RWPE2 (cell line): ENCODE measurements at places on chromosomes 4 and X.

- DNase-seq: no peak
These were observed 64.2 kb downstream of the IRF2 start for GRCh38 chr4:184409911-184410692.

- DNase-seq: no peak
These were observed 16.2 kb upstream of the ART3 start for GRCh38 chr4:76058302-76058701.

- no peak for DNase-seq
These were observed 26.4 kb downstream of the MORC4 start for GRCh38 chrX:106973433-106974149.

DNA sequence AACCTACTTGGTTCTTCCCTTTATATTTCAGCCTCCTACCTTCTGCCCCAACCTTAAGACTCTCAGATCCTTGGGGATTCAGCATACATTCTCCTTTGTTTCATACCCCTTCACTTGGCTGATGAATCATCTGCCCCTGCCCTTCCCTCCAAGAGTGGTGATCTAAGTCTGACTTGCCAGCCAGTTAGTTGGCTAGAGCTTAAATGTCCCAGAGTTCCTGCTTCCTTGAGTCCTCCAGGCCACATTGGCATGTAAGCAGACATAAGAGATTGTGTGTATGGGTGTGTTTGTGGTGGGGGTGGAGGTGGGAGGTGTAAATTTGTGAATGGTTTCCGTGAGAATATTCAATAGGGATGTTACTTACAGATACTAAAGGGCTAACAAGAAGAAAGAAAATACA lies 3.7 kb upstream of the TEX13D start:
- DNase-seq: no peak

- no peak for DNase-seq
These were observed 780 bp downstream of the SLC6A8 start for GRCh38 chrX:153688506-153688905.

DNA sequence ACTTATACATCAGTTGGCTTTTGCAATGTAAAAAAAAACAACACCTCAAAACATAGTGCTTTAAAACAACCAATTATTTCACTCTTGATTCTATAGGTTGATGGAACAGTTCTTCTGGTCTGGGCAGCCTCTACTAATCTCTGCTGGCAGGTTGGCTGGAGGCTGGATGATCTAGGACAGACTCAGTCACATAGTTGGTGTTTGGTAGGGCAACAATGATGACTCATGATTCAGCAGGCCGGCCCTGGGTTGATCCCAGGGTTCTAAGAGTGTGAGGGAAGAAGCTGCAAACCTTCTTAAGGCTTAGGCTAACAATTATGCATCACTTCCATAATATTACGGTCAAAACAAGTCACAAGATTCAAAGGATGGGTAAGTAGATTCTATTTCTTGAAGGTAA lies 558.2 kb downstream of the ZNF674 start:
- no peak for DNase-seq

- no peak for DNase-seq
These were observed 35.7 kb downstream of the ACE2 start for GRCh38 chrX:15564981-15565579.

DNA sequence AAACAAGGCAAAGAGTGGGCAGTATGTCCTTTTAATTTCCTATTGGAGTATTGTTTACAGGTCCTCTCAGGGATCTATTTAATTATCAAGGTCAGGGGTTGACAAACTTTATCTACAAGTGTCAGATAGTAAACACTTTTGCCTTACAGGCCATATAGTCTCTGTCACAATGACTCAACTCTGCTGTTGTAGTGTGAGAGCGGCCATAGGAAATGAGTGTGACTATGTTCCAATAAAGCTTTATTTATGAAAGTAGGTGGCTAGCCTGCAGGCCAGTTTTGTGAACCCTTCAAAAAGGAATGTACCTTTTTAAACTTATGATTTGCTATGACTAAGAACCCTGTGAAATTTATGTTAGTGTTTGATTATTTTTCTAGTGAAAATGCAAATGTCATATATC lies 156.1 kb downstream of the GPAT3 start:
- no peak for DNase-seq

- no peak for DNase-seq
These were observed 7.6 kb upstream of the OPHN1 start for GRCh38 chrX:68440940-68441339.

DNA sequence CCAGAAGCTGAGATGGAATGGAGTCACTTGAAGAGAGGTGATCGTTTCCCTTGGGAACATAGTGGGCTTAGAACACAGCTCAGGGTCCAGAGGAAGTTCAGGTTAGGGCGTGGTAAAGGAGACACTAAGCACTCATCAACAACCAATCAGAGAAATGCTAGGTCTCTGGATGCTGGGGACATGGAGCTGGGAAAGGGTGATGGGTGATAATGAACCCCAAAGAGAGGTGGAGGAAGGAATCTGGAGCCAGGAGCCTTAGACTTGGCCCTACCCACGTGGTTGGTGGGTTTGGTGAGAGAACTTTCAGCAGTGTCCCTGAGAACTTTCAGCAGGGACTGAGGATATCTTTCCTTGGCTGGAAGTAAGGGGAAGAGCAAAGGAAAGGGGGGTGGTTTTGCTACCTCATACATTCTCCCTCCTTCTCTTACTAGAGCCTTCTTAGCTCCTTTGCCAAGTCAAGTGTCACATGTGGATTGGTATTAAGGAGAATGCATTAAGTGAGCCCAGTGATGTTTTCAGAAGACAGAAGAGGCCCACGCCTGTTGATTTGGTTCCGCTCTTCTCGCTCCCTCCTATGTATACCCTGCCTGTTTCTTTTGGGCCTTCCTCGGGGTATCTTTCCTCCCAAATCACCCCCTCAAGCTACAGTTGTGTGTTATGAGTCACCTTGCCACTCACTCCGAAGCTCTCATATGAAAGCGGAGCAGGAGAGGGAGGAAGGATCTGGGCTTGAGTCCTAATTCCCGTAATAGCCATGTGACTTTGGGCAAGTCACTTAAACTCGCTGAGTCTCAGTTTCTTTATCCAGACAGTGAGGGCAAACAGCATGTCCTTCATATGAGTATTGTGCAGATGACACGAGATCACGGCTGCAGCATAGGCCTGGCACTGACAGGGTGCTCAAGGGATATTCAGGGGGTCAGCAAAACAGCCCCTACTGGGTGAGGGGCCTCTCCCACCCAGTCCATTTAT lies 63.1 kb downstream of the TSC22D3 start:
- no peak for DNase-seq

DNA sequence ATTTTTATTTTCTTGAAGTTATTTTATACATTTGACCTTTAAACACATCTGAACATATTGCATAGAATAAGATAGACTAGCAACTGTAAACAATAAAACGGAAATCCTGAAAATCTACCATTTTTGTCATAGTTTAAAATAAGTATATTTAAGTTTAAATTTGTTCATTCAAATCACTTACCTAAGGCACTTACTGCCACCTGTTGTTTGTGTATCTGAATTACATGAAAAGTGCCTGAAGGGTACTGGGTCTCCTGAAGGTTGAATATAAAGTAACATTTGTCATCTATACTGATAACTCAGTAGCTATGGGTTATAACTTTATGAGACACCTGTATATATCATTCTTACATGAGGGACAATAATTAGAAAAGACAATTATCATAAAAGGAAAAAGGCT lies 38.6 kb downstream of the TRPC5 start:
- no peak for DNase-seq

DNA sequence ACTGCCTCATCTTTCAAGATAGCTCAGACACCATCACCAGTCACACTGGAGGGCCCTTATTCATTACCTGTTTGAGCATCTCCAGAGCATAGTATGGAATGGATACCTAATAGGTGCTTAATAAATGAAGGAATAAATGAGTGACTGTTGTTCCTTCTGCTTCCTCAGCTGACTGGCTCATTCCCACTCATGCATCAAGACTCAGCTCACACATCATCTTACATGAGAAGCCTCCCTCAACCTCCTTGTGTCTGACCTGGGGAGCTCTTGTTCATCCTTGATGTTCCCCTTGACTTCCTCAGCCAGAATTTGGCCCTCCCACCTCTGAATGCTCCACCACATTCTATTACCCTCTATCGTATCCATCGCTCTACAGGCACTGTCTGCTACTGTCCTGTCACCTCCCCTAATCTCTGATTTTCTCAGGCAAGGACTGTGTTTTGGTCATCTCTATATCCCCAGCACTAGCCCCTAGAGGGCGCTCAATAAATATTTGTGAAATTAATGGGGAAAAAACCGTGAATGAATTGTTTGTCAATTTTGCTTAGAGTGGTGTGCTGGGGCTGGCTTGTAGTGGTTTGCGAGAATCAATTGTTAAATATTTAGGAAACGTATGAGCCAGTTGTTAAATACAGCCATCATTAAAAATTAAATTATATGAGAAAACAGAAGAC lies 88.3 kb downstream of the NHSL2 start:
- no peak for DNase-seq

- DNase-seq: no peak
These were observed 286.5 kb upstream of the ADGRL3 start for GRCh38 chr4:60913671-60914070.

- DNase-seq: no peak
These were observed 282.9 kb downstream of the ZNF674 start for GRCh38 chrX:46262304-46262703.

GRCh38 chr4:25865586-25865985 lies 2.8 kb upstream of the SEL1L3 start:
- DNase-seq: peak; percentile 92

DNA sequence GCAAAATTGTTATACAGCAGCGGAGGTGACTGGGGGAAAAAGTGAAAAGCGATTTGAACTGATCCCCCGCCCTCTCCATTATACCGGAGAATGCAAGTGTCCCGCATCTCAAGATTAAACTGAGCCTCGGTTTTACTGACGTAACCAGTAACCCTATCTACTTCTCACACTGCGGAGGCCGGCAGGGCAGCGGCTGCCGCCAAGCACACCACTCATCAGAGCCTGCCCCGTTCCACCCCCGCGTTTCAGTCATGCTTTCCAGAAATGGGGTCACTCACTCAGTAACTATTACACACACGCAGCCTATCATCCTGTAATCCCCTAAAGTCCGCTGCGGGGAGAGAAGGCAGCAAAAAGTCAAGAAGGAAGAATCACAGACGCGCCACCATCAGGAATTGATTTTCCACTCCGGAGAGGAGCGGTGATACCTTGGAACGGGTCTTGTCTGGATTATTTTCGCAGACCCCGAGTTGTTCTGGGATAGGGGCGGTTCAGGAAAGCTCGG lies 1.4 kb downstream of the RPS6KA3 start:
- peak; percentile 47 for DNase-seq
